ENCODE measurements at places on chromosomes 2 and 18. TPM values are rescaled to one million over a fixed set of nuclear protein-coding genes. Genes with fewer than 3 reads are reported as not detected.
A peak's percentile ranks its signal among the peaks of the same experiment; 100 is the strongest.

- no peak overlapping the region for H3K4me3 ChIP-seq
- H3K4me1 ChIP-seq, result no peaks in the 10 kb centered on the region
- H3K27me3 ChIP-seq, result no peaks in the 10 kb centered on the region
- no peak overlapping the region for H3K27ac ChIP-seq
- H3K36me3 ChIP-seq, result no peaks in the 10 kb centered on the region
- no peak for DNase-seq
Observed at GRCh38 chr2:72289283-72289682, 141.6 kb upstream of the CYP26B1 start.

CHRNA1 gene
- not detected for total RNA-seq

ANO7 gene
- 0.25 TPM for total RNA-seq

DNA sequence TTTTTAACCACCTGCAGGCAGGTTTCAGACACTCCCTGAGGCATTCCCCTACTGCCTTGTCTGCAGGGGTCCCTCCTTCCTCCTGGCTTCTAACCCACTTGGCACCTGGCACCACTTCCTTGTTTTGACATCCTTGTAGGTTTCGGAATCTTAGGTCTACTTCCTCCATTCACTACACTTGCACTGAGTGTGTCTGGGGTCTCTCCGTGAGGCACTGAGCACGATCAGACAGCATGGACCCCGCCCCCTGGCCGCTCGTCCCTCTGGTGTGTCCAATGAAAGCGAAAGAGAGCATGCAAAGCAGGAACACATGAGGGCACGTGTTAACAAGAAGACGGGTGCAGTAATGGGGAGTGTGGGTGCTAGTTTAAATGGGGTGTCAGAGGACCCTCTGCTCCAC, 63.8 kb downstream of the HAUS1 start:
- H3K4me1 ChIP-seq, result no peaks in the 10 kb centered on the region
- H3K36me3 ChIP-seq, result no peaks in the 10 kb centered on the region
- no peak overlapping the region for H3K4me3 ChIP-seq
- no peaks in the 10 kb centered on the region for H3K27me3 ChIP-seq
- DNase-seq, result no peak

DNA sequence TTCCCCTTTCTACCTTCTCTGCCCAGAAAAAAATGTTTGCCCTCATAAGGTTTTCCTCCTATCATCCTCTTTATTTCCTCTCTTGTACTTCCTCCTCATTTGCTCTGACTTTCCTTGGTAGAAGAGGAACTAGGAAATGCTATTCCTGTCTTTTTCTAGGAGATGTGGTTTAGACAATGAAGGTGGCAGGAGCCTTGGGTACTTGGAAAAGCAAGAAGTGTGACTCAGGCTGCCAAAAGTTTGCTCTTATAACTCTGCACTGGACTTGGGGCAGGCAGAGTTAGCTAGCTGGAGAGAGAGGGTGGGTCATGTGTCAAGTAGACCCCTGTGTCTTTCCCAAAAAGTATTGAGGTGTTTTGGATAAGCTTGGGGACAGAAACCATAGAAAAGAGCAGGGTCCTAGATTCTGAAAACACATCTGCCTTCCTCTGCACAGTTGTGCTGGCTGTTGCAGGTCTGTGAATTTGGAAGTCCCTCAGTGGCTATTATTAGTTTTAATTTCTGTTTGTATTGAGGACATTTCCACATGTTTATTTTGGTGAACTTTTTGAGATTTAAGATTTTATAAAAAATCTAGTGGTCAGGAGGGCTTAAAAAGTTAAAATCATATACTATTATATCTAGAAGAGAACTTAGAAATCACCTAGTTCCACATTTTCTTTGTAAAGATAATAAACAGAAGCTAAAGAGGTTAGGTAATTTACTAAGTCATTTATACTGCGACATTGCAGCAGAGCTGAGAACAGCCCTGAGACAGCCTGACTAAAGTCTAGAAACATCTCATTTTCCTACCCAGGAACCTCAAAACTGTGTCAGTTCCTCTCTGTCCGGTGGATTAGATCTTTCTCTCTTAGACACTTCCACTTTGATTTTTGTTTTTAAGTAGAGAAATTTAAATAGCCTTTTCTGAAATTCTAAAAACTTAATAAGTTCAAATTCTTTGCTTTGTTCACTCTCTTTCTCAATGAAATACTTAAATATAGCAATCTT, 16.0 kb downstream of the INSIG2 start:
- H3K27me3 ChIP-seq, result no peaks in the 10 kb centered on the region
- DNase-seq, result no peak
- H3K4me3 ChIP-seq, result no peak overlapping the region
- H3K4me1 ChIP-seq, result no peaks in the 10 kb centered on the region
- H3K27ac ChIP-seq, result no peak overlapping the region
- H3K36me3 ChIP-seq, result peaks cover 3% of the 10 kb centered on the region

DNA sequence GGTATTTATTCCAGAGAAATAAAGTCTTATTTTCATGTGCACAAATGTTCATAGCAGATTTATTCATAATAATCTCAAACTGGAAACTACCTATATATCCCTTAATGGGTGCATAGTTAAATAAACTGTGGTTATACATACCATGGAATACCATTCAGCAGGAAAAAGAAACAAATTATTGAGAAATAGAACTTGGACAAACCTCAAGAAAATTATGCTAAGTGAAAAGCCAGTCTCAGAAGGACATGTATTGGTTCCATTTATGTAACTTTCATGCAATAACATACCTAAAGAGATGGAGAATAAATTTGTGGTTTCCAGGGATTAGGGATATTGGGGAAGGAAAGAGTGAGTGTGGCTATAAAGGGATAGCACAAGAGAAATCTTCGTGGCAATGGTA, 452.6 kb downstream of the SETBP1 start:
- no peak overlapping the region for H3K27ac ChIP-seq
- no peaks in the 10 kb centered on the region for H3K4me1 ChIP-seq
- no peaks in the 10 kb centered on the region for H3K27me3 ChIP-seq
- H3K36me3 ChIP-seq, result no peaks in the 10 kb centered on the region
- no peak overlapping the region for H3K4me3 ChIP-seq
- DNase-seq, result no peak

ACSL3 gene
- total RNA-seq, result 61.1 TPM

FEV gene
- not detected for total RNA-seq

RALBP1 gene
- 34.8 TPM for total RNA-seq

GRCh38 chr2:195122653-195123052, 534.4 kb upstream of the SLC39A10 start:
- no peaks in the 10 kb centered on the region for H3K4me1 ChIP-seq
- H3K27ac ChIP-seq, result no peak overlapping the region
- H3K36me3 ChIP-seq, result no peaks in the 10 kb centered on the region
- no peaks in the 10 kb centered on the region for H3K27me3 ChIP-seq

RAB12 gene
- total RNA-seq, result 25.9 TPM

GRCh38 chr2:68738906-68739594, 4.4 kb downstream of the ARHGAP25 start:
- H3K4me1 ChIP-seq, result no peaks in the 10 kb centered on the region
- no peaks in the 10 kb centered on the region for H3K27me3 ChIP-seq
- H3K36me3 ChIP-seq, result no peaks in the 10 kb centered on the region
- no peak for DNase-seq
- H3K4me3 ChIP-seq, result no peak overlapping the region

GRCh38 chr2:168571061-168571460, 115.0 kb downstream of the CERS6 start:
- H3K27me3 ChIP-seq, result no peaks in the 10 kb centered on the region
- H3K36me3 ChIP-seq, result no peaks in the 10 kb centered on the region
- no peak overlapping the region for H3K27ac ChIP-seq
- no peak overlapping the region for H3K4me3 ChIP-seq
- DNase-seq, result no peak
- no peaks in the 10 kb centered on the region for H3K4me1 ChIP-seq

- no peaks in the 10 kb centered on the region for H3K27me3 ChIP-seq
- no peaks in the 10 kb centered on the region for H3K36me3 ChIP-seq
- no peak overlapping the region for H3K27ac ChIP-seq
- no peak for DNase-seq
- H3K4me1 ChIP-seq, result no peaks in the 10 kb centered on the region
- H3K4me3 ChIP-seq, result no peak overlapping the region
Observed at GRCh38 chr18:70709144-70709543, 420.3 kb downstream of the SOCS6 start.

- H3K27me3 ChIP-seq, result no peaks in the 10 kb centered on the region
- H3K27ac ChIP-seq, result peak overlapping the region; percentile 86
- peak overlapping the region; percentile 85 for H3K4me3 ChIP-seq
- no peak for DNase-seq
- peaks cover 20% of the 10 kb centered on the region for H3K4me1 ChIP-seq
- no peaks in the 10 kb centered on the region for H3K36me3 ChIP-seq
Observed at GRCh38 chr2:6866275-6866671, 566 bp upstream of the CMPK2 start.

- peaks cover 3% of the 10 kb centered on the region for H3K4me1 ChIP-seq
- H3K36me3 ChIP-seq, result no peaks in the 10 kb centered on the region
- no peak overlapping the region for H3K4me3 ChIP-seq
- no peak overlapping the region for H3K27ac ChIP-seq
- H3K27me3 ChIP-seq, result no peaks in the 10 kb centered on the region
- no peak for DNase-seq
Observed at GRCh38 chr2:217958884-217959225, 43.9 kb downstream of the TNS1 start.

IL1F10 gene
- not detected for total RNA-seq

RIT2 gene
- total RNA-seq, result not detected

GRCh38 chr2:109345091-109345490, 216.1 kb downstream of the SH3RF3 start:
- no peaks in the 10 kb centered on the region for H3K4me1 ChIP-seq
- no peaks in the 10 kb centered on the region for H3K36me3 ChIP-seq
- H3K4me3 ChIP-seq, result no peak overlapping the region

DNA sequence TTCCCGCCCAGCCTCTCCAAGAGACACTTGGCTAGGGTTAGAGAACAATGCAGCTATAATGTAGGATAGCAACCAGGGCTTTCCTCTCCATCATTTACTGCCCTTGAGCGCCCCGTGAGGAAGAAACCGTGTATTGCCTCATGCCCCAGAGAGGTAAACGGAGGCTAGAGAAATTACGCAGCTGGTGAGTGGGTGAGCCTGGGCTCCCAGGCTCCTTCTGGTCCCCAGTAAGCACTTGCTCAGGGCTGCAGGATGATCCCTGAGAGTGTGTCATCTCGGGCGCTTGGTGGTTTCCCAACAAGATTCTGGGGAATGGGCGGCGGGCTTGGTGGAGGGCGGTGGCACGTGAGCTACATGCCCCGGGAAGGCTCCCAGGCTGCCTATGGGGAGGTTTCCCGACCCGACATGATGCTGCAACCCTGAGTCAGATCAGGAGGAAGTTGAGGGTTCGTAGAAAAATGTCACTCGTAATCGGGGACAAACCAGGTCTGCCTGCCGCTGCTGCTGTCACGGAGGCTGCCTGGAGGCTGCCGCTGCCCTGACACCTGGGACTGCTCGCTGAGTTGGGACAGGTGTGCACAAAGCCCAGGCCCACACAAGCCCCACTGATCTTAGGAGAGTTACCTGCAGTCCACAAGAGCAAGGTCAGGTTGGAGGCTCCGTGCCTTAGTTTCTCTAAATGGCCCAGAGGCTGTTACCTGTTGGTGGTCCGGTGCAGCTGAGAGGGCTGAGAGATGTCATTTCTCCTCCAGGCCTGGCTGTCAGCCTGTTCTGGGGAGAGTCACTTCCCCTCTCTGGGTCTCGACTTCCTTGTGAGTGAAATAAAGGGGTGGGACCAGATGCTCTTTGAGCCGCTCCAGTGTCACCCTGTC, at the start of gene GPR55:
Gene GPR55, minus strand, starts transcription at position 773 of the 872 bp plus-strand sequence. CDS start 14,280 bp downstream, outside the sequence.
- H3K4me3 ChIP-seq, result no peak within 1 kb of the TSS
- no peaks in the 10 kb centered on the region for H3K4me1 ChIP-seq
- DNase-seq, result no peak
- H3K27me3 ChIP-seq, result no peaks in the 10 kb centered on the region

DNA sequence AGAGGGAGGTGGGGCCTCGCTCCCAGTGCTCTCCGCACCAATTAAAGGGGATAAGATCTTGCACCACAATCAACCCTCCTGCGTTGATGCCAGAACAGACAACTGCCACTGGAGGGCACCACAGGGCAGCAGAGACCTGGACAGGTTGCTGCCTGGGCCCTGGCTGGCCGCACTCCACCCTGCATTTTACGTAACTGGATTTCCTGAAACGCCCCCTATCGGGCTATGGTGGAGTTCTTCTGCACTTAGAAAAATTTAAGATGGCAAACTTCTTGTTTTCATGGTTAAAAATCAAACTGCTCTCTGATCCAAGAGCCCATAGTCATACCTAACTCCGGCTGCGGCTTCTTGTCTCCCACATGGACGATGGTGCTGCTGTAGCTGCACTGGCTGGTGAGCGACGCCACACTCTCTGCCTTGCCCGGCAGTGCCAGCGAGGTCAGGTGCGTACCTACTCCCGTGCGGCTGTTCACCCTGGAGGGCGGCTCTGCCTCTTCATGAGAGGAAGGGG, 16.8 kb upstream of the HES6 start:
- H3K4me3 ChIP-seq, result no peak overlapping the region
- peaks cover 10% of the 10 kb centered on the region for H3K4me1 ChIP-seq
- peak overlapping the region; percentile 27 for H3K27ac ChIP-seq
- DNase-seq, result peak; percentile 83
- no peaks in the 10 kb centered on the region for H3K27me3 ChIP-seq

FAM98A gene
- total RNA-seq, result 58.1 TPM

LTBP1 gene
- 13.8 TPM for total RNA-seq

DNA sequence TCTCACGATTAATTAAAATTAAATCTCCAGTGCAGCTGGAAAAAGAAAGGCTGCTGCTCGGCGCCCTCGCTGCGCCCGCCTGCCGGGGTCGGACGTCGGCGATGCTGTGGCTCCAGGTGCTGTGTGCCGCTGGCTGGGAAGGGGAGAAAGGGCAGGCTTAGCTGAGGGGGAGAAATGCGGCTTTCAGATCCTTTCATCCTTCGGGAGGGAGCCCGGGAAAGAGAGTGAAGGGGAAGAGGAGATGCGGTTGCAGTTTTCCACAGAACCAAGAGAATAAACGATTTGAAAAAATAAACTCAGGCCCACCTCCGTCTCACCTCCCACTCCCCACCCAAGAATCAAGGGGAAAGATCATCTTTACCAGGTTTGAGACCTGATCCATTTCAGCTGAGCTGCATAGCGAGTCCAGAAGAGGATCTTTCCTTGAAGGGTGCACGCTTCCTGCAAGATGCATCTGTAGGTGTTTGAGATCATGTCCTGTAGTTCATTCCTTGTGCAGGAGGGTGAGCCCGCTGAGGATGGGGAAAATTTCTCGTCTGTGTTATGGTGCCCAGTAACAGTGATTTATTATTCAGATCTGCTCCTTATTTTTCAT, 495 bp downstream of the TMEM169 start:
- H3K36me3 ChIP-seq, result no peaks in the 10 kb centered on the region
- DNase-seq, result no peak
- H3K27me3 ChIP-seq, result no peaks in the 10 kb centered on the region
- H3K27ac ChIP-seq, result peak overlapping the region; percentile 62
- peak overlapping the region; percentile 63 for H3K4me3 ChIP-seq

- H3K4me3 ChIP-seq, result no peak overlapping the region
- DNase-seq, result no peak
- H3K36me3 ChIP-seq, result no peaks in the 10 kb centered on the region
- no peaks in the 10 kb centered on the region for H3K4me1 ChIP-seq
Observed at GRCh38 chr2:163667064-163667887, 68.5 kb downstream of the FIGN start.

GRCh38 chr18:32019251-32019948, 775 bp downstream of the RNF125 start:
- H3K4me3 ChIP-seq, result peak overlapping the region; percentile 92
- no peaks in the 10 kb centered on the region for H3K36me3 ChIP-seq
- H3K27ac ChIP-seq, result peak overlapping the region; percentile 95
- DNase-seq, result peak; percentile 65
- H3K27me3 ChIP-seq, result no peaks in the 10 kb centered on the region
- H3K4me1 ChIP-seq, result peaks cover 27% of the 10 kb centered on the region
